Melanocyte of skin (primary cell): ENCODE measurements at places on chromosomes 6 and 20. TPM values are rescaled to one million over a fixed set of nuclear protein-coding genes. Genes with fewer than 3 reads are reported as not detected.

The TLDC2 gene
- not detected in 2 replicates for total RNA-seq

The BCAS4 gene
- total RNA-seq, result 3.3 and 6.2 TPM in 2 replicates

The ZFP57 gene
- total RNA-seq, result 1.3 TPM in 1 of 2 replicates, not detected in the other

The LINC00237 gene
- not detected in 2 replicates for total RNA-seq

The TFAP2B gene
- total RNA-seq, result under 0.01 and 0.36 TPM in 2 replicates

The MOXD1 gene
- 39.3 and 61.9 TPM in 2 replicates for total RNA-seq

The EMILIN3 gene
- total RNA-seq, result under 0.01 and 0.15 TPM in 2 replicates

The FAM83D gene
- total RNA-seq, result 8.4 and 13.8 TPM in 2 replicates

The RCAN2 gene
- 0.15 and 0.33 TPM in 2 replicates for total RNA-seq

The SAMD3 gene
- not detected in 2 replicates for total RNA-seq

The PRND gene
- total RNA-seq, result not detected in 2 replicates

The TPD52L1 gene
- total RNA-seq, result 3.8 and 5.1 TPM in 2 replicates

The RSPH4A gene
- total RNA-seq, result 0.34 and 0.36 TPM in 2 replicates

The SIM1 gene
- not detected in 2 replicates for total RNA-seq

The ATP9A gene
- 9.7 and 11.0 TPM in 2 replicates for total RNA-seq

The PNPLA1 gene
- not detected in 2 replicates for total RNA-seq

The RUNX2 gene
- 0.93 and 1.00 TPM in 2 replicates for total RNA-seq
